CD4-positive, alpha-beta memory T cell (primary cell): ENCODE measurements at places on chromosomes 1 and 21. TPM values are rescaled to one million over a fixed set of nuclear protein-coding genes. Genes with fewer than 3 reads are reported as not detected.

The NFASC gene
- not detected for total RNA-seq

The LIN28A gene
- not detected for total RNA-seq

The PRAMEF27 gene
- not detected for total RNA-seq

The CLCNKA gene
- total RNA-seq = not detected

The CNKSR1 gene
- total RNA-seq = 3.4 TPM

The AMY2B gene
- total RNA-seq = 60.7 TPM

The SPATA21 gene
- not detected for total RNA-seq

The BMP8A gene
- total RNA-seq = not detected

The DPYD gene
- total RNA-seq = 52.7 TPM

The LAMB3 gene
- total RNA-seq = 0.69 TPM

The RPTN gene
- not detected for total RNA-seq

The ADAM30 gene
- total RNA-seq = not detected

The CLCA1 gene
- not detected for total RNA-seq

The BSND gene
- not detected for total RNA-seq

The AIRE gene
- not detected for total RNA-seq

The CFHR4 gene
- total RNA-seq = not detected

The S100A3 gene
- total RNA-seq = not detected

The GJA9 gene
- not detected for total RNA-seq

The CHODL gene
- total RNA-seq = not detected

The DNAJC6 gene
- 3.6 TPM for total RNA-seq

The LYPD8 gene
- total RNA-seq = not detected

The KCNN3 gene
- 0.06 TPM for total RNA-seq

The SMIM1 gene
- total RNA-seq = 3.1 TPM

The KRTAP10-3 gene
- not detected for total RNA-seq

The MIB2 gene
- total RNA-seq = 114 TPM

The TFF2 gene
- not detected for total RNA-seq

The TIE1 gene
- total RNA-seq = not detected

The ANXA9 gene
- 0.17 TPM for total RNA-seq

The LENEP gene
- 1.1 TPM for total RNA-seq

The LMX1A gene
- not detected for total RNA-seq

The WNT4 gene
- total RNA-seq = not detected

The RAVER2 gene
- 2.1 TPM for total RNA-seq

The SEC16B gene
- not detected for total RNA-seq

The ADCY10 gene
- 0.96 TPM for total RNA-seq

The ZFP69 gene
- total RNA-seq = 3.3 TPM

The GBP1 gene
- total RNA-seq = 74.2 TPM

The NCMAP gene
- not detected for total RNA-seq

The LIN9 gene
- 5.5 TPM for total RNA-seq

The VASH2 gene
- not detected for total RNA-seq

The CFH gene
- total RNA-seq = 13.4 TPM

The PTCH2 gene
- total RNA-seq = 1.3 TPM

The ZNF695 gene
- total RNA-seq = not detected

The OLIG2 gene
- total RNA-seq = not detected

The ARHGEF19 gene
- total RNA-seq = 16.7 TPM

The HMCN1 gene
- total RNA-seq = 0.29 TPM

The AQP10 gene
- not detected for total RNA-seq

The MAEL gene
- not detected for total RNA-seq

The GJB5 gene
- total RNA-seq = not detected

The KIF2C gene
- total RNA-seq = 1.5 TPM

The CHD5 gene
- total RNA-seq = 0.17 TPM

The TMEM125 gene
- not detected for total RNA-seq

The NTMT2 gene
- not detected for total RNA-seq

The MFAP2 gene
- total RNA-seq = not detected

The AGMAT gene
- total RNA-seq = 3.3 TPM

The DNMT3L gene
- total RNA-seq = not detected

The HLCS gene
- 14.7 TPM for total RNA-seq
